ENCODE measurements at places on chromosomes 5 and 9.

DNA sequence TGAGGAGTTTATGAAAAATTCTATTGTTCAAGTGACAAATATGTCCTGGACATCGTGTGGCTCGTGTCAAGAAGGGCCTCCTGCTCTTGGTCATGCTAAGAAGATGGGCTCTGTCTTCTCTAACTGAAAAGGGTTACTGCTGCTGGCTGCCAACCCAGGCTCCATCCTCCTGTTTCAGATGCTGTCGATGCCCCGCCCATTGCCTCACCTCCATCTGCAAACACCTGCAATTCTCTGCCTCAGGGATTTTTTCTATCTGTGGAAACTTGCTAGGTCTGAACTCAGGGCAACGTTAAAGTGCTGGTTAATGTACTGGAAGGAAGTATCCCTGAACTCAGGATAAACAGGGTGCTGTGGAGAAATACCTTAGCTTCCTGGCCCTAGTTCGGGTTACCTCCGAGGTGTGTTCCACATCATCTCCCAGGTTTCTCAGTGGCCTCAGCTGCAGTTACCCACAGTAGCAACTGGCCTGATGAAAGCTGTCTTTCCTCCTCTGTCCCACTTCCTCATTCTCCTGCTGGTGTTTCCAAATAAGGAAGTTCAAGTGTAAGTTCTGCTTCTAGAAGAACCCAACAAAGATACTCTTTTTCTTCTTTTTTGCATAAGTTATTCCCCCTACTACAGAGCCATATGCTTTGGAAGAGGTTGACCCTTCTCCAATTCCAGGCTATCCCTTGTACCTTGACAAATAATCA lies 151.7 kb upstream of the SMIM23 start:
- no peak for DNase-seq

- no peak for DNase-seq
These were observed 233.8 kb upstream of the TMEM161B start for GRCh38 chr5:88502179-88503040.

GRCh38 chr9:16000811-16001210 lies 448.0 kb downstream of the CCDC171 start:
- no peak for DNase-seq

DNA sequence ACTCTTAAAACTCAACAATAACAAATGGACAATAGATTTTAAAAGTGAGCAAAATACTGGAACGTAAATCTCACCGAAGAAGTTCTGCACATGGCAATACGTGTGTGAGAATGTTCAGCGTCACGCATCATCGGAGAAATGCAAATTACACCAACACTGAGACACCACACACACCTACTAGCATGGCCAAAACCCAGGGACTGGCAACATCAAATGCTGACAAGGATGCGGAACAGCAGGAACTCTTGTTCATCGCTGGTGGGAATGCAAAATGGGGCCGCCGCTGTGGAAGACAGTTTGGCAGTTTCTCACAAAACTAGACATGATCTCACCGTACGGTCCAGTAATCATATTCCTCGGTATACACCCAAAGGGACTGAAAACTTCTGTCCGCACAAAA lies 21.6 kb upstream of the CLPTM1L start:
- DNase-seq: no peak

DNA sequence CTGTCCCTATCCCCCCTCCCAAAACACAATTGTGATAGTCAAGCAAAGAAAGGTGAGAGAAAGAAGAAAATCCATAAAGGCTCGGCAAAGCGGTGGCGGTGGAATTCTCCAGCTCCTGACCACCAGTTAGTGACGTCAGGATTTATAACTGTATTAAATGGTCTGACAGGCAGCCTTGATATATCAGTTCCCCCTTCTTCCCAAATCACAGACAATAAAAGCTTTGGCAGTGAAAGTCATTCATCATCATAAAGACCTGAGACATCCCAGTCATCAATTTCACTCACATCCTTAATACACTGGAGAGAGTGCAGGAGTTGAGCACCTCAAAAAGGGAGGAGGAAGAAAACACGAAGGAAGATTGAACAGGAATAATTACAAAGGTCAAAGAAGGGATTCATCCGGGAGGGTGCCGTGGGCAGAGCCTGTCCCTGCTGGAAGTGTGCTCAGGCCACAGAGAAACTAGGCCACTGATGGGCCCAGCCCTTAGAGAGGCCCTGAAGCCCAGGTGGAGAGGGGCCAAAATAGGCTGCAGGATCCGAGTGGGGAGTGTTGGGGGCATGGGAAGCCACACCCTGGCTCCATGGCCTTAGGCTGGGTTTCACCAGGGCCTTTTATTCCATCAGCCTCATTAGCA lies 131.9 kb downstream of the PAX5 start:
- no peak for DNase-seq

- no peak for DNase-seq
These were observed 372.5 kb downstream of the IRX2 start for GRCh38 chr5:2378976-2379375.

DNA sequence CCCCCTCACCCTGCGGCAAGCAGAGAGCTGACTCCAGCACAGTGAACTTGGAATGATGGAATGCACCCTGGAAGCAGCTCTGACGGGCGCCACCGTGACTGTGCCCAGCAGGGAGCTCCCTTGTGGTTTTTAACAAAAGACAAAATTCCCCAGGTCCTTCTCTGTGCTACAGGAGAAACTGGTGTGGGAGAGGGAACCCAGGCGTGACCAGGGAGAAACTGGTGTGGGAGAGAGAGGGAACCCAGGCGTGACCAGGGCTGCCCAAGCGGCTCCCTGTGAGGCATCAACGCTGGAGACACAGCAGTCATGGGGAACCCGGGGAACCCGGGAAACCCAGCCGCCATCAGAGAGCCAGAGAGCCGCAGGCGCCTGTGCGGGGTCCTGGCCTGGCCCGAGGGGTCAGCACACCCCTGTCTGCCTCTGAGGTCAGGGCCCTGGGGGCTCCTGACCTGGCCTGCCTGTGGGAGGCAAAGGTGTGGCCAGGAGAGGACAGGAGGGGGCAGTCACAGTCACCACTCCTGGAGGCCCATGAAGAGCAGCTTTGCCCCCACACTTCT lies 3.1 kb upstream of the AHRR start:
- DNase-seq: no peak

DNA sequence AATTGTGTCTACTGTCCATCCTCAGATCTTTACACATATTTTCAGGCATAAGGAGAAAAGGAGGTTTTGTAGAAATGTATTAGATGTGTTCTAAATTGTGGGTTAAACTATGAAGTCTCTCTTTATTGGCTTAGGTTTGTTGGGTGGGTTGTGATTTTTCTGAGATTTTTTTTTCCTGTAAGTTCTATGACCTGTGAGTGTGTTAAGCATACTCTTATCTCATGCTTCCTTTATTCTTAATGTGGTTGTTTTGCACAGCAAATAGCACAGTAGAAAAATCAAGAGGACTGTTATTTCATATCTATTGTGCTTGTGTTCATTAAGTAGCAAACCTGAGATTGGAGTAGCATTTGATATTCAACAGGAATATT lies 23.3 kb downstream of the NR2F1 start:
- DNase-seq: no peak

DNA sequence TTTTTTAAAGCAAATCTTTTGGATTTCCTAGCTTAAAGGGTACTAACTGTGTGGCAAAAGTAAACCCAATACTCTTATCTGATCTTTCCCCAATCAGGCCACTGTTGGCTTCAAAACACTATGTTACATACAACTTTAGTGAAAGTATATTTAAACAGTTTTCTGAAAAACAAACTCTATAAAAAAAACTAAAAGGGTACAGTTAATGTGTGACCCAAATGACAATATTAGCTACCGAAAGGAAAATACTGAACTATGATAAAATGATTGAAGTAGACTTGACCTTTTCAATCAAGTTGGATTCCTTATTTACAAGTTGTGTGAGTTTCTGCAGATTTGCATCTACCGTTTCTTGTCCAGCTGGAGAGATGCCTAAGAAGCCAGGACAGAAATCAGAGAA lies 5.8 kb downstream of the MTX3 start:
- DNase-seq: no peak

DNA sequence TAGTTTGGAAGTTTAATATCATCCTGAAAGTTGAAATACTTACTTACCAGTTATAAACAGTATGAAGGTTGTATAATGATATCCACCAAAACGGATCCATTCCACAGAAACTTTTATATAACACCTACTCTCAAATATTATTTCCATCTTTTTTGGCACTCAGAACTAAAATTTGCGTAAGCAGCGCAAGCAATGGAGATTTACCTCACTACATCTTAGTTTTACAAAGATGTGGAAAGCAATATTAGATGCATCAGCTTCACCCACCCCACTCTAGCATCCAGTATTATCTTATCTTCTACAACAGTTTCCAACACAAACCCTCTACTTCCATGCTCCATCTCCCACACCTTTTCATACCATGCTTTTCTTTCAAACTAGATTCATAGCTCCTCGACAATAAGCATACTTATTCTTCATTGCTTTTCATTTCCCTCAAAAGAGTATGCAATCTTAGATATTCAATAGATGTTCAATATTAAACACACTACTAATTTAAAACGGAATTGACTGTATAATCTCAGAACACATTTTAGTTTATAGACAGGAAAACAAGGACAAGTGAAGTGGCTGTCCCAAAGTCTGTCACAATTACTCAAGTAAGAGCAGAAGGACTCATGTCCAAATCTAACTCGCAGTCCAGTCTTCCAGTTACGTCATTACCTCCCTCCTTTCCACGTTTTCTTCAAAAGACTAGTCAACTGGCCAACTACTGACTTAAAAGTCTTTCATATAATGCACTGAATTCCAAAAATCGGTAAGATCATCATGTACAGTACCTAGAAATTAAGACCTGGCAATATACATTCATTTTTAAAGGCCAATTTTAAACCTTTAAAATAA lies 2.2 kb downstream of the PPP2CA start:
- no peak for DNase-seq

- DNase-seq: no peak
These were observed 76.2 kb downstream of the C7 start for GRCh38 chr5:40985501-40985900.

- no peak for DNase-seq
These were observed 15.1 kb upstream of the ACTBL2 start for GRCh38 chr5:57497733-57498132.

GRCh38 chr5:30453168-30453567 lies 740.3 kb upstream of the CDH6 start:
- DNase-seq: no peak

- no peak for DNase-seq
These were observed 70.0 kb upstream of the SSBP2 start for GRCh38 chr5:81820863-81821262.

DNA sequence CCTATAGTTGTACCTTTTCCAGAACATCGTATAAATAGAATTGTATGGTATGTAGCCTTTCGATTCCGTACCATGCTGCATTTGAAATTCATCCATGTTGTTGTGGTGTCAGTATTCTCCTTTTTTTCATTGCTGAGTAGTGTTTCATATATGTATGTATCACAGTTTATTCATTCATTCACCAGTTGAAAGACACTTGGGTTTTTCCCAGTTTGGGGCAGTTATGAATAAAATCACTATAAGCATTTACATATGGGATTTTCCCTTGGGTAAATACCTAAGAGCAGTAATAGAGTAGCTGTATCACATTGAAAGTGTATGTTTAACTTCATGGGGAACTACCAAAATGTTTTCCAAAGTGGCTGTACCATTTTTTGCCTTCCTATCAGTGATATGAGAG lies 16.1 kb upstream of the FKTN start:
- DNase-seq: no peak

DNA sequence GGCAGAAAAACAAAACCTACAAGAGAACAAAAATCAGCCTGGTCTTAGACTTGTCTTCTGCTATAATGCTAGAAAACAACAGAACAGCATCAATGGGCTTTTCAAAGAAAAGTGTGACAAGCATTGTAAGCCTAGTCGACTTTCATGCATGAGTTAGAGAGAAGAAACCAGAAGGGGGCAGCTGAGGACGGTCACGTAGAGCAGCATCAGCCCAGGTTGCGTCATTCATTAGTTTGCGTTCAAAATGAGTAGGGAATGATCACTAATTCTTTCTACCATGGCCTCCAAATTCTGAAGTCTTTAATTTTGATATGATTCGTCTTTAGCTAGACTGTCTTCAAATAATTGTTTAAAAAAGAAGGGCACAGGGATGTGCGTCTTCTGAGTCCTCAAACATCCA lies 4.7 kb upstream of the ISCA1 start:
- no peak for DNase-seq

DNA sequence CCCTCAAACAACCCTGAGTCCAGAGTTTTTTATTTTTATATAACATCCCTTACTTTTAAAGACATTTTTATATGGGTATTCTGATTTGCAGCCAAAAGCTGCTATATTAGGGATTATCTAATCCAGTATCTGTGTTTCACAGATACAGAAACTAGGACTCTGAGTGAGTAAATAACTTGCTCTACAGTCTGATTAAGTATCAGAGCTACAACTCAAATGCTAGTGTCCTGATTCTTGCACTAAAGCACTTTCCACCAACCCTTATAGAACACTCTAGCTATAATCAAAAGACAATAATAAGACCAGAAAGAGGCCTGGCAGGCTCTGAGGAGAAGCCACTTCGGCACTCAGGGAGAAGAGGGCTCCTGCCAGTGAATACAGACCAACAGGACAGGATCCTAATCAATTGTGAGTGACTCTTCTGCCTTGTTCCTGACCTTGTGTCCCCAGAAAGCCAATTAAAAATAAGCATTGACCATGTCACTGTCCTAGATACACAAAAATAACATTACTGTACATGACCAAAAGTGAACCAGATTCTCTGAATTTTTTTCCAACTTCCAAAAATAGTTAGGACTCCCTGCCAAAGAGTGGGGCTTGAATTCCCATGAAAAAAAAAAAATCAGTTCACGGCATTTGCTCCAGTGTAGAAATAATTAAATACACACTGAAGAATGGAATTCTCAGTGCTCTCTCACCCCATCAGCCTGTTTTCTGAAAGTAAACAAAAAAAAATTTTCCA lies 63.6 kb upstream of the MAP3K1 start:
- no peak for DNase-seq

- no peak for DNase-seq
These were observed 15.5 kb upstream of the MEGF9 start for GRCh38 chr9:120729791-120730241.

DNA sequence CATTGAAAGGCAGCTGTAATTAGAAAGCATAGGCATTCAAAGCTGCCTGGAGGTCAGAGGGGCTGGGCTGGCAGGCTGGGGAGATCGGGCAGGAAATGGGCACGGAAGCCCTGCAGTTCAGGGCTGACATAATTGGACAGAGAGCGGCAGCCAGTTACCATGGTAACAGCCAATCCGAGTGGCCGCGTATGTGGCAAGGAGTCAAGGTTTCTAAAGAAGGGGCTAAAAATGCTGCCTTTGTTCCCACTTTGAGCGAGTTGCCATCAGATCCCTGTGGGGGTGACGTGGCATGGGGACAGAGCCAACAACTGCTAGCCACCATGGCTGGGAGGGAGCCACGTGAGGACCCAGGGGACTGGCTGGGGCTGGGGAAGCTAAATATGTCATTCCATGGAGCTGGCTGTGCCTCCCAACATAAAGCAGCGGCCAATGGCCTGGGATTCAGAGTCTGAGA lies 44.7 kb upstream of the NDFIP1 start:
- peak; percentile 25 for DNase-seq

GRCh38 chr9:133113163-133113948 lies 7.7 kb downstream of the RALGDS start:
- no peak for DNase-seq
